ENCODE measurements at places on chromosomes 1 and 21. TPM values are rescaled to one million over a fixed set of nuclear protein-coding genes. Genes with fewer than 3 reads are reported as not detected.

DNA sequence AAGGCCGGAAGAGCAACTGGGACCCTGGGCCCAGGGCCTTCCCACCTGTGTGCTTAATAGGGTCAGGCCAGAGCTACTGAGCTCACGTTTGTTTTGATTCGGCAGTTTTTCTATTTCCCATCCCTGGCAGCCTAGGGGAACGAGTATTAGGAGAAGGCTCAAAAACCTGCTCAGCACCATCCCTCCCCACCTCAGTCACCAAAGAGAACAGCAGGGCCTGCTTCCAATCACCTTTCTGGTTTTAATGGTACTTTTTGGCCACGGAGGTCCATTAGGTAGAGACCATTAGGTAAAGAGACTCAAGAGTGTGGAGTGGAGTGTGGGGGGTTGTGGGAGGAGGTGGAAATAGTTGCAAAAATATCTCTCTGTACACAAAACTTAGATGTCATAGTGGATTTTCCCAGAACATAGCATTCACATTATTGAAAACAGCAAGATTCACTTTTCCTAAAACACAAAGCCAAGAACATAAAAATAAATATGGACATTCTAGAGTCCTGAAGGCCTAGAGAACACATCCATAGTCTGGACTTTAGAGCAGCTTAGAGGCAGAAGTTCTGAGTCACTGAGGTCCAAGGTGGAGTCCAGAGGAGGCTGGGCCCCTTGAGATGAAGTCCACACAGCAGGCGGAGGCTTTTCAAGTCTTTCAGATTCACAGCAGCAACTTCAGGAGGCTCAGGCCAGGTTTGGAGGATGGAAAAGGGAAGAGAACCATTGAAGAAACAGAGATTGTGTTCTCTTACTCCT is 19.5 kb downstream of the NUAK2 start:
- DNase-seq, result no peak
- H3K36me3 ChIP-seq, result peaks cover 45% of the 10 kb centered on the region
- H3K27me3 ChIP-seq, result no peaks in the 10 kb centered on the region
- H3K4me1 ChIP-seq, result peaks cover 21% of the 10 kb centered on the region
- H3K4me3 ChIP-seq, result no peak overlapping the region

GRCh38 chr1:199135901-199136300 is 497.1 kb downstream of the PTPRC start:
- no peaks in the 10 kb centered on the region for H3K36me3 ChIP-seq

DNA sequence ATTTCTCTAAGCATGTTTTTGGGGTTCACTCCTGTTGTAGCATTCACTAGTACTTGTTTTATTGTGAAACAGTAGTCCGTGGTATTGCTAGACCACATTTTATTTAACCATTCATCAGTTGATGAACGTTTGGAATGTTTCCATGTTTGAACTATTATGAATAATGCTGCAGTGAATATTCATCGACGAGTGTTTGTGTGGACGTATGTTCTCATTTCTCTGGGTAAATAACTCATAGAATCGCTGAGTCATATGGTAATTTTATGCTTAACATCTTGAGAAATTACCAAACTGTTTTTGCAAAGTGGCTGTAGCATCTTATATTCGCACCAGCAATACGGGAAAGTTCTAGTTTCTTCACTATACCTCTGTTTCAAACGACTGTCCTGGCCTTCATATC is 28.0 kb upstream of the KAZN start:
- no peaks in the 10 kb centered on the region for H3K4me1 ChIP-seq
- DNase-seq, result no peak
- no peak overlapping the region for H3K27ac ChIP-seq
- H3K27me3 ChIP-seq, result no peaks in the 10 kb centered on the region
- H3K36me3 ChIP-seq, result no peaks in the 10 kb centered on the region

- peak overlapping the region; percentile 65 for H3K27ac ChIP-seq
- H3K4me3 ChIP-seq, result no peak overlapping the region
- H3K27me3 ChIP-seq, result no peaks in the 10 kb centered on the region
- no peak for DNase-seq
- no peaks in the 10 kb centered on the region for H3K36me3 ChIP-seq
These were observed 20.9 kb downstream of the SDC3 start for GRCh38 chr1:30887485-30888315.

- H3K36me3 ChIP-seq, result peaks cover 38% of the 10 kb centered on the region
- H3K27me3 ChIP-seq, result no peaks in the 10 kb centered on the region
- H3K27ac ChIP-seq, result no peak overlapping the region
- H3K4me1 ChIP-seq, result no peaks in the 10 kb centered on the region
- no peak overlapping the region for H3K4me3 ChIP-seq
These were observed 12.5 kb downstream of the MECR start for GRCh38 chr1:29218223-29218622.

- DNase-seq, result no peak
- H3K27me3 ChIP-seq, result no peaks in the 10 kb centered on the region
- H3K36me3 ChIP-seq, result no peaks in the 10 kb centered on the region
- H3K4me1 ChIP-seq, result peaks cover 23% of the 10 kb centered on the region
These were observed 15.6 kb downstream of the ADARB1 start for GRCh38 chr21:45089964-45090363.

The CERS2 gene
- total RNA-seq, result 354 TPM

The IFNLR1 gene
- 11.1 TPM for total RNA-seq

The C1orf53 gene
- 4.0 TPM for total RNA-seq

Data from upper lobe of right lung (tissue), 1 donor.